ENCODE measurements at places on chromosomes 6 and 20.

GRCh38 chr6:40477246-40478126 lies 109.7 kb downstream of the LRFN2 start:
- DNase-seq = peak; percentile 55

GRCh38 chr6:91812596-91813274 lies 1225.9 kb upstream of the MAP3K7 start:
- DNase-seq = no peak

- DNase-seq = no peak
These were observed 92.8 kb upstream of the SASH1 start for GRCh38 chr6:148249679-148250375.

- DNase-seq = no peak
These were observed 6.8 kb downstream of the SLC29A1 start for GRCh38 chr6:44230034-44230675.

DNA sequence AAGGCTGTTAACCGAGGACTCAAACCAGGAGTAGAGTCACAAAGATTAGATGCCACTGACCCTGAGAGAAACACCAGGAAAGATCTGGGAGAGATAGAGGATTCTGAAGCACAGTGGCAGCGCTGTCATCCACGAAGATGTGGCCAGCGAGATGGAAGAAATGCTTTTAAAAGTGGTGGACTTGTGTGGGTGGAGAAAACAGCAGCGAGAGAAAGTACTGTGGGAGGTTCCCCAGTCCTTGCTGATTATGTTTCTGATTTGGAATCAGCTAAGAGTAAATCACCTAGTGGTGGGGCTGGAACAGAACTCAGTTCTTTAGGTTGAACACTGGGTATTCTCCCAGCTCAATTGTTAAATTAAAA lies 435 bp upstream of the ZNF322 start:
- no peak for DNase-seq

GRCh38 chr6:169639653-169640278 lies 62.1 kb downstream of the WDR27 start:
- DNase-seq = no peak

- no peak for DNase-seq
These were observed 4.1 kb upstream of the TFAP2C start for GRCh38 chr20:56624786-56625681.

- DNase-seq = no peak
These were observed 103.3 kb downstream of the IBTK start for GRCh38 chr6:82144007-82144851.

- DNase-seq = no peak
These were observed 115.3 kb downstream of the RTN4IP1 start for GRCh38 chr6:106513808-106514582.

DNA sequence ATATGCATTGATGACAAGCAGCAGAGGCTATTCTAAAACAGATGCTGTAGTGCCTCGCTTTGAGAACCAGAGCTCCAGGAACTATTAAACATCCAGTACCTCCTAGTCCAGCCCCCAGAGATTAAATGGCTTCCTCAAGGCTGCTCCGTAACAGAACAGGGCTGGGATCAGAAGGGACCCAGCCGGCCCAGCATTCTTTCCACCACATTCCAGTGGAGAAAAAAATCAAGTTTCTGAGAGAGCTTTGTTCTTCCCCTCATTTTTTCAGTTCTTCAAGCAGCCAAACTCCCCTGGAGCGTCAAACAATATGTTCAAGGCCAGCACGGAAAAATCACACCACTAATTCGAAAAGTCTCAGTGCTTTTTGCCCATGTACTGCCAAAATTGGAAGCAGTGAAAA lies 5.8 kb upstream of the STMND1 start:
- DNase-seq = no peak

GRCh38 chr6:22880686-22881433 lies 311.5 kb downstream of the HDGFL1 start:
- no peak for DNase-seq

- DNase-seq = no peak
These were observed 9.7 kb downstream of the BTN3A1 start for GRCh38 chr6:26411751-26412150.

GRCh38 chr6:142909686-142910085 lies 35.3 kb downstream of the HIVEP2 start:
- DNase-seq = no peak

GRCh38 chr6:5730585-5731263 lies 276.0 kb downstream of the NRN1 start:
- no peak for DNase-seq

DNA sequence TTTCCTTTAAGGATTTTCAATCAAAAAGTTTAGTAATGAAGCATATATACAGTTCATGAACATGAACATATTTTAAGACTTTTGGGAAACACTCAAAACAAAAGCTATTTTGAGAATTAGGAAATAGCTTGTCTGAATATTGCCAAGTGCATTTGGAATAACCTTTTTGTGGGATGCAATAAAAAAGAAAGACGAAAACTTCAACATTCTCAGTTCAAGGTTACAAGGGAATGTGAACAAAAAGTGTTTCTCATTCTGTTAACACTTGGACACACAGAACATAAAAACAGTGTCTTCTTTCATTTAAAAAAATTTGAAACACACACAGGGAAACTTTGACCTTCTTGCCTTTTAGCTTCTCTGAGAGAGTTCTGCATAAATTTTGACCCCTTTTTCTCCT lies 72.7 kb upstream of the TCF21 start:
- DNase-seq = no peak

DNA sequence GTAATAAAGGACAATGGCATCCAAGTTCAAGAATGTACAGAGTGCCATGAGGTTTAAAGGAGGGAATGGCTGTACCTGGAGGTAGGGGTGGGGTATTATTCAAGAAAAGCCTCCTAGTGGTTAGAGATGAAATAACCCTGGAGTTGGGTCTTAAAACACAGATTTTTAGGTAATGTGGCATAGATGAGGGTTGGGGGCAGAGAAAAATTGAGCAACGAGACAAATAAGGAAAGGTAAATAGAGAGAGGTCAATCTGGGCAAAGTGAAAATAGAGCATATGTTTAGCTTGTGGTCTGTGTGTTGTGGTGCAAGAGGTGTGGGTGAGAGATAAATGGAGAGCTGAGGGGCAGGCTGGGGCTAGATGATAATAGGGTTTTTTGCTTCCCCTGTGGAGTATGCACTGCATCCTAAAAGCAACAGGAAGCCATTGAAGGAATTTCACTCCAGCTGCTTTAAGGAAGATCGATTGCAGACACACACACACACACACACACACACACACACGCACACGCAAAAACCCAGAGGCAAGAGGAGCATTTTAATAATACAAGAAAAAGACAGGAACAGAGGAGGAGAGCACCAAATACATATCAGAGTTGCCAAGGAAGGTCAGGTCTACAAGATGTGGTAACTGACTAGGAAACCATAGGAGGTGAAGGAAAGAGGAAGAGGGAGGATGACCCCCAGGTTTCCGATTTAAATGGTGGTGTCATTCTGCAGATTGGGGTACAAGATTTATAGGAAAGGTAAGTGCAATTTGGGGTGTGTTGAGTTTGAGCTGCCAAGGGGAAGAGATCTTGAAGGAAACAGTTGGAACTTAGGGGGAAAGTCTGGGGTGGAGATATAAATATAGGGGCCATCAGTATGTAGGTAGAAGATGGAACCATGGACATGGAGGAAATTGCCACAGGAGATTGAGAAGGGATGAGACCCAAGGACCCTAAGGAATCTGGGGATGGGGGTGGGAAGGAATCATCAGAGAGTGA lies 31.3 kb upstream of the ADGRF1 start:
- no peak for DNase-seq

DNA sequence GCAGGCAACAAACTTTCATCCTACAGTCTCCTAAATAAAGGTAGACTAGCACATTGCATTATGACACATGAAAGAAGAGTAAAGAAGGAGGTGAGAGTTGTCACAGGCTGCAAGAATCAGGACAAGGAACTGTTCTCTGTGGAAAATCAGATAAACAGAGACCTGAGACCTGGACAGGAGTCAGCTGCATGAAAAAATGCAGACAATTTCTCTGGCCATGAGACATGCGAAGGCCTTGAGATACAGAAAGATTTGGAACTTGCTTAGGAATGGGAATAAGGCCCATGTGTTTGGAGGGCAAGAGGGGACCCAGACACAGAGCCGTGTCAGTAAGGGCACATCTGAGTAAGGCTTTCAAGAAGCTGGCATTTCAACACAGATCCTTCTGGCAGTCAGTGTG lies 674.6 kb upstream of the AGPAT4 start:
- DNase-seq = no peak

DNA sequence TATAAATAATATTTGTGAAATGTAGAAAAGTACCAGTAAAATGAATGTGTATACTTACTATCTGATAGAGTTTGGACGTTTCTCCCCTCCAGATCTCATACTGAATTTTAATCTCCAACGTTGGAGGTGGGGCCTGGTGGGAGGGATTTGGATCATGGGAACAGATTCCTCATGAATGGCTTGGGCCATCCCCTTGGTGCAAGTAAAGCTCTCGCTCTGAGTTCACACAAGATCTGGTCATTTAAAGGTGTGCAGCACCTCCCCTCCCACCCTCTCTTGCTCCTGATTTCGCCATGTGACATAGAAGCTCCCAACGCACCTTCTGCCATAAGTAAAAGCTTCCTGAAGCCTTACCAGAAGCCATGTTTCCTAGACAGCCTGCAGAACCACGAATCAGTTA lies 219.0 kb downstream of the HACE1 start:
- DNase-seq = no peak

DNA sequence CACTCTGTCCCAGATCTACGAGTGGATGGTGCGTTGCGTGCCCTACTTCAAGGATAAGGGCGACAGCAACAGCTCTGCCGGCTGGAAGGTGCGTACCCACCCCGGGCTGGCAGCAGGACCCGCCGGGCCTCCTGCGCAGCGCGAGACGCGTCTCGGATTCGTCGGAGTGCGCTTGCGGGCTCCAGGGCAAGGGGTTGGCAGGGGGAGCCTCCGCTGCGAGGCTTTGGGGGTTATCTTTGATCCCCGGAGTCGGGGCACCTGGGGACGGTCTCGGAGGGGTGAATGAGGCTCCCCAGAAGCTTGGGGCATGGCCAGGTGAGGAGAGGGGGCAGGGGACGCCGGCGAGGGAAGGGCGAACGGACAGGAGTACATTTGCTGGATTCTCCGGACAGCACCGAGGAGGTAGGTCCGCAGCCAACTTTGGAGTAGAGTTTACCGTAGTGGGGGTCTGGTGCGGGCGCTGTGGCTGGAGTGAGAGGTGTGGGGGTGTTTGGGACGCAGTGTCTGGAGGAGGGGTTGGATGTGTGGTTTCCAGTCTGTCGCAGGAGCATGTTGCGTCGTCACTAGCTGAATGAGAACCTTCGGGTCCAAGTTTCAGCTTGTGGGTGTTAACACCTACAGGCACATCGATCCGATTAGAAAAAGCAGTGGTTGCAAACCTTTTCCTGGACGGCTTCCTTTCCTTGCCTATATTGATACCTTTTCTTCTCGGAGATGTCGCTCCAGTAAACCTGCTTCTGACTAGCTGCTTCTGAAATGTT lies 1.2 kb downstream of the FOXO3 start:
- no peak for DNase-seq

DNA sequence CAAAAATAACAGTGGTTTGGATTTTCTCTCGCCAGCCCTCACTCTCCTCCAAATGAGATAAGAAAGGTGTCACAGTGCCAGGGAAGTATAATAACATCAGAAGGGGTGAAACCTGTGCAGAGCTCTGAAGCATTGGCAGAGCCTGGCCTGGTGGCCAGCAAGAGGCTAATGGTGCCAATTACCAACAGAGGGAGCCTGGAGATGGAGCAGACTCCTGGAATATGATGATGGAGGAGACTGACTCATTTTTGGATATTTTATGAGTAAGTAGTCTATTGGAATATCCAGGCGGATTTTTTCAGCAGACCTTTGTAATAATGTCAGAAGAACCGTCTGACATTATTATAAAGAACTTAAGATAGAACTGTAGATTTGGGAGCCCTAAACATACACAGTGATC lies 442.6 kb upstream of the MARCKS start:
- no peak for DNase-seq

GRCh38 chr6:55822815-55823214 lies 52.6 kb downstream of the BMP5 start:
- no peak for DNase-seq

DNA sequence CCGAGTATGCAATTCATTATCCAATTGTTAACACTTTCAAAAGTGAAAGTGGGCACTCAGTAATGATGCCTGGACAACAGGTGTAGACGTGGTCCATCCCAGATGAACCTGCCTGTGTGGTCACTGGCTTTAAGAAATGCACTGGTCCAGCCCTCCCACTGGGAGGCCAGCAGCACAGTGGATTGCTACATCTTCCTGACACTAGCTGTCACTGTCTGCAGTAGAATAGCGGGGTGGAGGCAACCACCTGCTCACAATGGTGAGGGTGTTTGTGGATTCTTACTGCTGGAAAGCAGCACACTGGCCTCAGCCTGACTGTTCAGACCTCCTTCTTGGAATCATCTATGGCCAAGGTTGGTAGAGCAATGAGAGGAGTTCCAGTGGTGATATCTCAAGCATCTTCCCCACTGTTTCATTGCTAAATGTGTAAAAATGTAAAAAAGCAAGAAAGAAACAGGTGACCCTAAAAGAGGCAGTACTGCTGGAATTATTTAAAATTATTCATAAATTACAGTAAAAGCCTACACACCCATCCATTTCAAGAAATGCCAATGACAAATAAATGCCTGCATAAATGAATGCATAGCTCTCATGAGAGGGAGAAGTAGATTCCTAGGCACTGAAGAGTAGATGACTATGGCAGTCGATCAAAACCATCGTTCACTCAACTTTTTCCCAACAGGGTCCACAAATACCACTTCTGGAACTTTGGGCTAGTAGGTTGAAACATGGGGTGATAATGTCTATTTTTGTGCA lies 228.0 kb upstream of the PLN start:
- peak; percentile 35 for DNase-seq

GRCh38 chr6:113172531-113172966 lies 684.6 kb upstream of the MARCKS start:
- DNase-seq = peak; percentile 18

- no peak for DNase-seq
These were observed 655.5 kb upstream of the DEFB115 start for GRCh38 chr20:30601974-30602373.

DNA sequence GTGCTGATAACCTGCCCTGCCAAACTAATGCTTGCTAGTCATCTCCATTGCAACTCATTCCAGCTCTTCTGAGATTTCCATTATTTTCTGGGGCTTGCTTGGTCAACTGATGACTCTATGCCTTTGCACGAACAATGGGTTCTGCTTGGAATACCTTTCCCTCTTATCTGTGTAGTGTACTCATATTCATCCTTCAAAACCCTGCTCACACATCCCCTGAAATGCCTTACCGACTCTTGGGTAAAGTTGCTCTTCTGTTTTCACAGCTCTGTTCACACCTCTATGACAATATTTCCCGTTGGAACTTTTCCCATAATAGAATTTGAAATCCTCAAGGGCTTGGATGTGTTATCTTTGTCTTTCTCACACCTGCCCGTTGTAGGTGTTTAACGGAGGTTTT lies 331.0 kb upstream of the SOX4 start:
- DNase-seq = no peak

DNA sequence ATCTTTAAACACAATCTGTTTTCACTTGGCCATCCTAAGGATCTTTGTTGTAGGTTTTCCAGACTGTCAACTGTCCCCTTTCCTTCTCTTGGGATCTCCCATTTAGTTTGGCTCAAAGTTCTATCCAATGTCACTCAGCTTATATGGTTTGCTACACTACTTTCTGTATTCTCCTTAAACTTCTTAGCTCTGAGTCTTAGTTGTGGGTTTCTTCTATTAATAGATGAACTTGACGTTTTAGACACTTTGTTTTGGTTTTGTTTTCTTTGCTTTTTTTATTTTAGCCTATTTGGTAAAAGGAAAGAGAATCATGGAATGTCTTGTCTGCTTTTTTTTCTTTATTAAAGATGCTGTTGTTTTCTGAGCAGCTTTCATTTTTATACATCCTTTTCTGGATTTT lies 11.4 kb downstream of the RMND1 start:
- DNase-seq = no peak

- DNase-seq = no peak
These were observed 161.6 kb downstream of the QRSL1 start for GRCh38 chr6:106790935-106791334.

All from NCI-H2107 (cell line).